ENCODE measurements at places on chromosomes 4 and X. TPM values are rescaled to one million over a fixed set of nuclear protein-coding genes. Genes with fewer than 3 reads are reported as not detected.

GRCh38 chr4:176638992-176639391 is 153.7 kb downstream of the VEGFC start:
- DNase-seq: no peak

GRCh38 chr4:140764785-140765392 is 8.7 kb upstream of the TBC1D9 start:
- no peak for DNase-seq

DNA sequence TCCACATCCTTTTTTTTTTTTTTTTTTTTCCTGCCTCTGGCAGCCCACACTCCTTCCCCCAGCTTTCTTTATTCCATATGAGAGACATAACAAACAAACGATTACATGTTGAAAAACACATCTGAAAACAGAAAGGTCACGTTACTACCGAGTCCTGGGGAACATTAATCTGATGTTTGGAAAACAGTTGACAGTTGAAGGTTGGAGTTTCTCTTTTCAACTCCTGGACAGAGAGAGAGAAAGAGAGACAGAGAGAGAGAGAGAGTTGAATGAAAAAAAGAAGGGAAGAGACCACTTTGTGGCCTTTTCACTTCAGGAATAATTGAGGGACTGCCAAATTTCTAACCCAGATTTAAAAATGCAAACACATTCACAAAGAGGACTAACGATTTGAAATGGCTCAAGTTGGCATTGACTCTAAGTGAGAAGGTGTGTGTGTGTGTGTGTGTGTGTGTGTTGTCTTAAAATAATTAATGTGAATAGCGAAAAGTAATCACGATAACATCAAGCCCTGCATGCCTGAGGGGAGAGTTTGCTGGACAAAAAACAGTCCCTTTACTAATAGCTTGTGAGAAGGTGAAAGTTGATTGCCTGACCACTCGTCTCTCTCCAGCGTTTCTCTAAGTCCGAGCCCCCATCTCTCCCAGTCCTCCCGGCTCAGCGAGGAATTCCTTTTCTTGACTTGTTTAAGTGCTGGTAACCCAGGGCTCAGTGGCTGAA is 67.3 kb downstream of the FBXO8 start:
- DNase-seq: no peak

GRCh38 chr4:118964891-118965411 is 76.3 kb downstream of the SYNPO2 start:
- no peak for DNase-seq

DNA sequence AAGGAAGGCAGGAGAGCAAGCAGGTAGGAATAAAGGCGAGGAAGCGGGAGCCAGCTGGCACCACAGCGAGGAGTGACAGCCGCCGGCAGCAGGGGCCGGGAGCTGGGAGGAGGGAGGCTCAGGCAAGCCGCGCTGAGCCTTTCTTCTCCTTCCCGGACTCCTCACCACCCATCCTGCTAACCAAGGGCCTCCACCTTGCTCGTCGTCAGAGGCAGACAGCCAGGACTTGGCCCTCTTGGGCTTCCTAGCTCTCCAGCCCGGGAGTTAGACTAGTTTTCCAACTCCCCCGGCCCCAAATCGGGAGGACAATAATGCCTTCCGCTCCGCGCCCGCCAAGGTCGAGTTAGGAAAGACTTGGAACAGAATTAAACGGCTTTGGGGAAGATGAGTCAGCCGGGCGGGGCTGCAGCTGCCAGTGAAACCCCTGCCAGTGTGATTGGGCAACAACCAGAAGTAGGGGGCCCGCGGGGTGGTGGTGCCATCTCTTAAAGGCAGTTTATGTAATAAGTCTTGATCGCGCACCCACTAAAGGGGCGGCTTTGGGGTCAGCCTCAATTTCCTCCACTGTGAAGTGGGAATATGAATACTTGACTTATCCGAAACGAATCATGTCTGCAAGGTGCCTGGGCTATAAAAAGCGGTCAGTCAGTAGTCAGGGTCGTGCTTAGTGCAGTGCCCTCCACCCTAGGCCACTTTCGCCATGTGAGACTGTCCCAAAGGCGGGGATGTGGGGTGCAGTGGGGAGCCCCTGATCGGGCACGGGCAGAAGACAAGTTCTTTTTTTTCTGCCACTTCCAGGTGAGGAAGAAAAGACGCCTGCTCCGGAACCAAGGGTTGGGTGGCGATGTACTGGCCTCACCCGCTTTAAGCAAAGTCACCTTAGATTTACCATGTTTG is 6.7 kb upstream of the HSD17B10 start:
- no peak for DNase-seq

DNA sequence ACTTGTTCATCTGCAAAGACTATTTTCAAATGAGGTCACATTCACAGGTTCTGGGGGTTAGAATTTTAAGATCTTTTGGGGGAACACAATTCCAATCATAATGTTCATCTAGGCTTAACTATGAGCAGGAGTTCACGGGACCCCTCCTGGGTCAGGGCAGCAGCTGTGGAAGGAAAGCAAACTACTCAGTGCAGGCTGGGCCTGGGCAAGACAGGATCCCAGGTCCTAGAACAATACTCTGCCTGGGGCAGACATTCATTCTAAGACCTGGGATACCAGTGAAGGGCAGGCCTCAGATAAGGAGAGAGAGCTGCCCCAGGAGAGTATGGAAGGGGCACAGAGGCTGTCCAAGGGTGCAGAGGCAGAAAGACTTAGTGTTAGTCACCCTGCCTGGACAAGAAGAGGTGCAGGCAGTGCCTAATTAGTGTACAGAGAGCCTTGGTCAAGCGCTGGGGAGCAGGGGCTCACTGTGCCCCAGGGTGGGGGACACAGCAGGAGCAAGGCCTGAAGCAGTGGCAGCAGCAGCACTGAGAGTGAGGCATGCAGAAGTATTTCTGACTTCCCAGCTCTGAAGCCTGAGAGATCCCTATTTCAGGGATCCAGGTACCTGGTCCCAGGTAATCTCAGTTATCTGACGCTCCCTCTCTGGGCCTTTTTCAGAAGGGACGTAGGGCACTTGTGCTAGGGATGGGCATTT is 123.0 kb upstream of the MAMLD1 start:
- DNase-seq: no peak

DNA sequence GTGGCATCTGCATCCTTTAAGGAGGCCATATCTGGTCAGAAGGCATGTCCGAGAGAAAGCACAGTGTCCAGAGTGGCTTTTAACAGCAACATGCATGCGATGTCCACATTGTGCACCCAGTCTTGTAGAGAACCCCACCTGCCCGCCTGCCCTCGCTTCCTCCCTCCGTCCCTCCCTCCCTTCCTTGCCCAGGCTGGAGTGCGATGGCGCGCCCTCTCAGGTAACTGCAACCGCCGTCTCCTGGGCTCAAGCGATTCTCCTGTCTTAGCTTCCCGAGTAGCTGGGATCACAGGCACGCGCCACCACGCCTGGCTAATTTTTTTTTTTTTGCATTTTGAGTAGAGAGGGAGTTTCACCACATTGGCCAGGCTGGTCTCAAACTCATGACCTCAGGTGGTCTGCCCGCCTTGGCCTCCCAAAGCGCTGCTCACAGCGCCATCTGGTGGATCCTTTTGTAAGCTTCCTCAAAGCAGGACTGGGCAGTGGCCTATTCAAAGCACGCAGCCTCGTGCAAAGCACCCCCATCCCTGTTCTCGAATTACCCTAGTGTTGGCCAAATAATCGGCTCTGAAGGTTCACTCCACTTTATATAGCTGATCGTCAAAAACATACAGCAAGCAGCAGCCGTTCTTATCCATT is 15.0 kb downstream of the BRCC3 start:
- DNase-seq: no peak

DNA sequence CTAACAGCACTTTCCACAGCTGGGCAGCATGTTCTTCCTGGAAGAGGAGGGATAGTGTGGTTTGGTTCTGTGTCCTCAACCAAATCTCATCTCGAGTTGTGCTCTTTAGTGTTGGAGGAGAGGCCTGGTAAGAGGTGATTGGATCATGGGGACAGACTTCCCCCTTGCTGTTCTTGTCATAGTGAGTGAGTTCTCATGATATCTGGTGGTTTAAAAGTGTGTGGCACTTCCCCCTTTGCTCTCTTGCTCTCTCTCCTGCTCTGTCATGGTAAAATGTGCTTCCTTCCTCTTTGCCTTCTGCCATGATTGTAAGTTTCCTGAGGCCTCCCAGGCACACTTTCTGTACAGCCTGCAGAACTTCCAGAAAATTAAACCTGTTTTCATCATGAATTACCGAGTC is 133.7 kb upstream of the NDP start:
- no peak for DNase-seq

Gene LONRF3
- 4.5 TPM for total RNA-seq

- no peak for DNase-seq
Observed at GRCh38 chr4:47213971-47214370, 182.6 kb downstream of the GABRB1 start.

Gene NWD2
- not detected for total RNA-seq

DNA sequence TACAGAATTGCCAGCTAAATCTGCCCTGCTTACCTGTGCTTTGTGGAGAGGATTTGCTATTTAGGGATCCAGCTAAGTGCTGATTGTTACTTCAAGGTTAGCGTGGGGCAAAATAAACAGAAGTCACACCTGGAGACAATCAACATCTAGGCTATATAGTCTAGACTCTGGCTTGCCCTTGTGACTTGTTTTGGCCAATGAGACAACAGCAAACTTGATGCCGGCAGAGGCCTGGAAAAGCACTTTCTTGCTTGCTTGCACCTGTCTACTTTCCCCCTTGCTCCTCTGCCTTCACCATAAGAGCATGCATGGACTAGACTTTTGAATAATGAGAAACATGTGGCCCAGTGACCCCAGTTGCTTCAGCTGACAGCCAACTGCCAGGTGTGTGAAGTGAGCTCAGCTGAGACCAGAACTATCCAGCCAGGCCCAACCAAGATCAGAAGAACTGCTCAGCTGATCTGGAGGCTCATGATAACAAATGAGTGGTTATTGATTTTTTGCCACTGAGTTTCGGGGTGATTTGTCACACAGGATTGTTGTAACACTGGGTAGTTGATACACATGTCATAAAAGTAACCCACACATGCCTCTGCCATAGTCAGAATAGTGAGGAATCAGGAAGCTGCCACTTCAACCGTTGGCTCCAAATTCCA is 164.4 kb downstream of the RBMX2 start:
- DNase-seq: no peak

DNA sequence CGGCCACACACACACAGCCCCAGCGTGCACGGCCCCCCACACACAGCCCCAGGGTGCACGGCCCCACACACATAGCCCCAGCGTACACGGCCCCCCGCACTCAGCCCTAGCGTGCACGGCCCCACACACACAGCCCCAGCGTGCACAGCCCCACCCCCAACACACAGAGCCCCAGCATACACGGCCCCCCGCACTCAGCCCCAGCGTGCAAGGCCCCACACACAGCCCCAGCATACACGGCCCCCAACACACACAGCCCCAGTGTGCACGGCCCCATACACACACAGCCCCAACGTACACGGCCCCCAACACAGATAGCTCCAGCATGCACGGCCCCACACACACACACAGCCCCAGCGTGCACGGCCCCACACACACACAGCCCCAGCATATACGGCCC is 17.6 kb downstream of the GAK start:
- DNase-seq: no peak

DNA sequence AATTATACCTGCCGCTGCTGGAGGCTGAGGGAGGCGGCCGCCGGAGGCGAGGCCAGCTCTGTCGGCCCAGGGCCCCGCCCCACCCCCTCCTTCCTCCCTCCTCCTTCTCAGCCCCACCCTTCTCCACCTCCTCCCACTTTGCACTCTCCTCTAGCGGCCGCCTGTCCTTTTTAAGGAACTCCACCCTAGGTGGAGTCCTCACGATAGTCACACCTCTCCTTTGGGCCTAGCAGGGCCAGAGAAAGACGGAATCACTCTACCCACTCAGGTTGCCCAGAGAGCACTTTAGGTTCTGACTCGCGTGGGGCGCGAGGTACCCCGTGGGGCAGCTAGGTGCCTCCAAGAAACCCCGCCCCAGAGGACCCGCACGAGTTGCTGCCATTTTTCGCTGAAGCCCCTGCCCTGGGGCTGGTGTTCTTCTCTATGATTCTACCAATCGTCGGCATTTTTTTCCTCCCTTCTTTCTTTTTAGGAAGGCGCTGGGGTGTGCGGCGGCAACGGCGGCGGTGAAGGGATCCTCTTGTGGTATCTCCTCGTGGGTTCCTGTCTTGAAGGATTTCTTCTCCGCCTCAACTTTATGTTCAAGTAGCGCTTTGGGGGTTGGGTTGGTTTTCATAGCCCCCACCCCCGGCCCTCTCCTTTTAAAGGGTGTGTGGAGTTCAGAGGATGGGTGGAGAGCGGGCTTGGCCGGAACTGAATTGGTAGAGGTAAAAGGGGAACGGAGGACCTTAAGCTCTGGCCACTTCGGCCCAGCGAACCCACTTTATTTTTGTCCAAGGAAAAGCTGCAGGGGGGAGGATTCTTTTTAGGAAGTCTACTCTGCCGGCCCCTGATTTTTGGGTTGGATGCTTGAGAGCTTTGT is at the start of gene KLF8:
TSS of gene KLF8 (plus strand) at position 136 of the 862 bp plus-strand sequence. CDS start 979 bp downstream, outside the sequence.
- no peak for DNase-seq

Gene CBR4
- total RNA-seq: 22.4 TPM

- DNase-seq: no peak
Observed at GRCh38 chr4:105042451-105042850, 104.2 kb upstream of the TET2 start.

Gene DAPP1
- 43.3 TPM for total RNA-seq

DNA sequence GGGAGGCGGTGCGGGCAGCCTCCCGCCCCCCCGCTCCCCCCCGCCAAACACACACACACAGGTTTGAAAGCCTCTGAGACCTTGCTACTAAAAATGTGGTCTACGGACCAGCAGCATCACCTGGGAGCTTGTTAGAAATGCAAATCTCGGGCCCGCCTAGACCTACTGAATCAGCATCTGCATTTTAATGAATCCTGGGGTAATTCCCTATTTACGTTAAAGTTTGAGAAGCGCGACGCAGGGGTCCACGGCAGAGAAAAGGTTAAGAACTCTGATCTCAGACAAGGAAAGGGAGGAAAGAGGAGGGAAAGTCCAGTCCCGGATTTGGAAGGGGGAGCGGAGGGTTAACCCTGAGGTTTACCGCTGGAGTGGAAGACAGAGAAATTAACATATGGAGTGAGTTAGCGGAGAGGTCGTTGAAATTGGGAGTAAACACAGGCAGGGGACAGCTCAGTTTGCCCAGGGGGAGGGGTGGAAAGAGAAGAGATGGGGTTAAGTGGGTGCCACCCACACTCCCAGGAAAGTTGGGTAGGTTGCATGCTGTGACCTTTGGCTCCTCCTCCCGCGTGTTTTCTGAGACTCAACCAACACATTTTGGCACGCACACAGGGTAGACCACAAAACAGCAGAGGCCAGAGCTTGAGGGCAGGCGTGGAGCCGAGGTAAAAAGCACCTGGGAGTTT is 483.6 kb downstream of the BCOR start:
- DNase-seq: peak; percentile 88

- no peak for DNase-seq
Observed at GRCh38 chr4:20625426-20625825, 74.8 kb upstream of the PACRGL start.

DNA sequence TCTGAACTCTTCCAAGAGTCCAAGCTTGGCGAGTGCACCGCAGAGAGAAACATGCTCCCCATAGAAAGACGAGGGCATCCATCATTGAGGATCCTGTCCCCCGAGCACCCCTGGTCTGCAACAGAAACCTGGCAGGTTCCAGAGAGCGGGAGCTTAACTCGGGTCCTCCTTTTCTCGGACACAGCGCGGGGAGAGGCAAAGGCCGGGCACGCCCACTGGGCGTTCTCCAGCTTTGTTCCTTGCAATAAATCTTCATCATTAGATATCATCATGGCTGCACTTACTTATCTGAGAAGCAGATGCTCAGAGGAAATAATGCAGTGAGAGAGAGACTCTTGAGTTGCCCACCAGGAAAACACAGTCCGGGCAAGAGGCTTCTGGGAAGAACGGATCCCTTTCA is 90.1 kb upstream of the PSAPL1 start:
- no peak for DNase-seq

- no peak for DNase-seq
Observed at GRCh38 chr4:185576962-185577950, 41.9 kb upstream of the PDLIM3 start.

- peak; percentile 49 for DNase-seq
Observed at GRCh38 chrX:154436983-154437752, at the start of gene GDI1. TSS of gene GDI1 (plus strand) at chrX:154437154. CDS start at chrX:154437255, 101 bp downstream.

Gene PDGFRA
- not detected for total RNA-seq
